T-helper 2 cell (primary cell): ENCODE measurements at places on chromosomes 1 and 21.
A peak's percentile ranks its signal among the peaks of the same experiment; 100 is the strongest.

DNA sequence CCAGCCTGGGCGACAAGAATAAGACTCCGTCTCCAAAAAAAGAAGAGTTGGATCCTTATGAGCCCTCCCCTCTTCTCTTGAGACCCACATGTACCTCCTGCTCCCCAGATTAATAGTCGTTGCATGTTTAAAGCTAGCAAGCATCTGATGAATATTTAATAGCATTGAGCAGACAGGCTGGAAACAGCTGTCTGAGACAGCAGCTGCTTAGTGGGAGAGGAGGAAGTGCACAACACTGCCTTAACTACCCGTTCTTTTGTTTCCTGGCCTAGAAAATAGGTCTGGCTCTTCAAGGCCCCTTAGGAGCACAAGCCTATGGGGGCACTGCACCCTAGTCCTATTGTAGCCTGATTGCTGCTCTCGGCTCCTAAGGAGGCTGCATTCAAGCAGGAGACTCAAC, 17.3 kb upstream of the TMEM39B start:
- no peak for DNase-seq

DNA sequence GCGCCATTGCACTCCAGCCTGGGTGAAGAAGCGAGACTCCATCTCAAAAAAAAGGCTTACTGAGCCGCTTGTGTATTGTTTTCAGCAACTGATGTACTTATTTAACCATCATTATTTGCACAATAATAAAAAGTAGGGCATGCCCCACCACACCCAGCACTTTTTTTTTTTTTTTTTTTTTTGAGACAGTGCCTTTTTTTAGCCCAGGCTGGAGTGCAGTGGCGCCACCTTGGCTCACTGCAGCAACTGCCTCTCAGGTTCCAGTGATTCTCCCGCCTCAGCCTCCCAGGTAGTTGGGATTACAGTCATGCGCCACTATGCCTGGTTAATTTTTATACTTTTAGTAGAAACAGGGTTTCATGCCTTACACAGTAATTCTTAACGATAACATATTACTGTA, 12.2 kb upstream of the TRNAU1AP start:
- no peak for DNase-seq

DNA sequence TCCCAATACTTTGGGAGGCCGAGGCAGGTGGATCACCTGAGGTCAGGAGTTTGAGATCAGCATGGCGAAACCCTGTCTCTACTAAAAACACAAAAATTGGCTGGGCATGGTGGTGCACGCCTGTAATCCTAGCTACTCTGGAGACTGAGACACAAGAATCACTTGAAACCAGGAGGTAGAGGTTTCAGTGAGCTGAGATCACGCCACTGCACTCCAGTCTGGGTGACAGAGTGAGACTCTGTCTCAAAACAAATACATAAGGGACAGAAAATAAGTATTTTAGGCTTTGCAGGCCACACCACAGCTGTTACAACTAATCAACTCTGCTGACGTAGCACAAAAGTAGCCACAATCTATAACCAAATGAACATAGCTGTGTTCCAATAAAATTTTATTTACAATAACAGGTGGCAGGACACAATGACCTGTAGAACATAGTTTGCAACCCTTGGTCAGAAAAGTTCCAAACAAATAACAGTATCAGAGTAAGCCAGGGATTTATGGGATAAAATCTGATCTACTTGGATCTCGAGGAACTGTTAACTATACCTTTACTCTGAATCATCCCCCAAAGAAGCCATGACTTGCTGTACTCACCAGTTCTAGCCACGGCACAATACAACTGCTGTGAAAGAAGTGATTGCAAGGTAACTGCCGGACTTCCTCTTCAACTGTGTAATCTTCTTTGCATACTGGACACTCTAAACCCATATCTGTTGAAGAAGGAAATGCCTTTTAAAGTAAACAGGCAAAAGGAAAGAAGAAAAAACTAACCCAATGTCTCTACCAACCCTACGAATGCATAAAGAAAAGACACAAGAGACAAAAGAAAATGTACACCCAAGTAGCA, 28.3 kb downstream of the CD160 start:
- DNase-seq, result no peak

- no peak for DNase-seq
Observed at GRCh38 chr21:41358193-41359166, 3.3 kb upstream of the MX2 start.

GRCh38 chr21:25952306-25952705, 217.5 kb downstream of the GABPA start:
- no peak for DNase-seq

- DNase-seq, result peak; percentile 40
Observed at GRCh38 chr1:58932859-58933598, 149.2 kb upstream of the JUN start.

DNA sequence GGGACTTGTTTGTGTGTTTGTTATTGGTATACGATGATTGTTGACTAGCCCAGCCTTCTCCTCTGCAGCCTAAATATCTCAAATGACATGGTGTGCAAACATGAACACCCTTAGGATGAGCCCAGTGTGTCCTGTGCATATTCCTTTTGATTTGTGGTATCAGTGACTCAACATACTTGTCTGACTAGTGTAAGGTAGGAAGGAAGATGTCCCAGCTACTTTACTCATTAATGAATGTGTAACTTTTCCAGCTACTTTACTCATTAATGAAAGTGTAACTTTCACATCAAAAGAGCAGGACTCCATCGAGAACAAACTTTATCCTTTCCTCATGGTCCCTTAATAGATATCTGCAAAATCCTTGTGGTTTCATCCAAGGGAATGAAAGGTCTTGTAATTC, 2.7 kb upstream of the ZNF692 start:
- DNase-seq, result no peak

DNA sequence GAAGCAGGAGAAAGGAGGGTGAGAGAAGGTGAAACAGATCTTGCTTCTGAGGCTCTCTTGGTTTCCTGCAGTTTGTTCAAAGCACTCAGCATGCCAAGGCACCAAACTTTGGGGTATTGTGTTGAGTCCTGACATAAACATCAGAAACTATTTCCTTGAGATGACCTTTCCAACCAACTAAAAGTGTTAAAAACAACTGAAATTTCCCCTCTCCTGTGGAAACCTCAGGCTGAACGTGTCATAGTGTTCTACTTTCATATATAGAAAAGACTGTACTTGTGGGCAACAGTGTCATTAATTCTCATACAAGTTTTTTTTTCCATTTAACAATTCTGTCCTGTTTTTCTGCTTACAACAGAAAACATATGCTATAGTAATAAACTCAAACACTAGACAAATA, 6.3 kb upstream of the LYST start:
- peak; percentile 56 for DNase-seq

DNA sequence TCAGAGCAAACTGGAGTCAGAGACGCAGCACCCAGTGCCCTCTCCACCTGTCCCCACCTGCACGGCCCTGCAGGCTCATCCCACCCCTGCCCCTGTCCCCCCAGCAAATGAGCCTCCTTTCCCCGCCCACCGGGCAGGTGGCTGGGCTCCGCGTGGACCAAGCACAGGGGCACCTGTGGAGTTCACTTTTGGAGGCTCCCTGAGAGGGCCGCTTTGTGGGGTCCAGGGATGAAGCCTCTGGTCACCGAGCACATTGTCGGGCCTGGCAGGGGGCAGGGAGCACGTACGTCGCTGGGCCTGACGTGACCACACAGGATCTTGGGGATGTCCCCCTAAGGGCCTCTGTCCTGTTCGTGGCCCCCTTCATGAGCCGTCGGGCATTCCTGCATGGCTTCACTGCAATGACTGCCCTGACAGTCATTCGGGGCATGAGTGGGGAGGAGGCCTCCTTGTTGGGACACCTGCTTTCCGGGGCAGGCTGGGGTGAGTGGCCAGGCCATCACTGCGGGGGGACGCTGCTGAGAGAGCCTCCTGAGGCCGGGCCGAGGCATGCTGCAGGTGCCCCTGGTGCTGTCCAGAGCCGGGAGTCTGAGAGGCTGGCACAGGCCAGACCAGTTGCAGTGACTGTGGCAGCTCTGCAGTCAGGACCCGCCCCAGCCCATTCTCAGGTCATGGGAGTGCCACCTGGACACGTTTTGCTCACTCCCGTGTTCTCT, 19.7 kb downstream of the SLX9 start:
- no peak for DNase-seq

DNA sequence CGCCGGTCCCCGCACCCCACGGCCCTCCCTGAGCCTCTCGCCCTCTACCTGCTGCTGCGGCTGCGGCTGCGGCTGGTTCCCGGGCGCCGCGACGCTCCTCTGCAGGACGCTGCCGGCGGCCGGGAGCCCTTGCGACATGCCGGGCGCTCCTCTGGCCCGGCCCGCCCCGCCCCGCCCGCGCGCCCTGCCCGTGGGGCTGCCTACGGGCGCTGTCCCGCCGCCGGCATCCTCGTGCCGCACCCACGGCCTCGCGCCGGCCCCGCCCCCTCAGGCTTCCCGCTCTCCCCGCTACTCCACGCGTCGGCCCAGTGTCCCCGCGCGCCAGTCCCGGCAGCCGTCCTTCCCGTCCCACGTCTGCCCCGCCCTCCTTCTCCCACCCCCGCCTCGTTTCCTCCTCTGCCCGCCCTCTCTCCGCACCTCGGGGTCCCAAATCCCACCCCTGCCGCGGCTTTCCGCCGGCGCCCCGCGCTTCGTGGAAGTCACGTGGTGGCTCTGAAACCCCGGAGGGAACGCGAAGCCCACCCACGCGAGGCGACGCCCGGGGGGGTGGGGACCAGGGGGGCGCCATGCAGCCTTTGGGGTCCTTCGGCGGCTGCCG, at the start of gene BATF3:
Gene BATF3 (minus strand): TSS at position 216 of the 598 bp plus-strand sequence. CDS start 78 bp downstream, at position 138.
- DNase-seq, result peak; percentile 29

DNA sequence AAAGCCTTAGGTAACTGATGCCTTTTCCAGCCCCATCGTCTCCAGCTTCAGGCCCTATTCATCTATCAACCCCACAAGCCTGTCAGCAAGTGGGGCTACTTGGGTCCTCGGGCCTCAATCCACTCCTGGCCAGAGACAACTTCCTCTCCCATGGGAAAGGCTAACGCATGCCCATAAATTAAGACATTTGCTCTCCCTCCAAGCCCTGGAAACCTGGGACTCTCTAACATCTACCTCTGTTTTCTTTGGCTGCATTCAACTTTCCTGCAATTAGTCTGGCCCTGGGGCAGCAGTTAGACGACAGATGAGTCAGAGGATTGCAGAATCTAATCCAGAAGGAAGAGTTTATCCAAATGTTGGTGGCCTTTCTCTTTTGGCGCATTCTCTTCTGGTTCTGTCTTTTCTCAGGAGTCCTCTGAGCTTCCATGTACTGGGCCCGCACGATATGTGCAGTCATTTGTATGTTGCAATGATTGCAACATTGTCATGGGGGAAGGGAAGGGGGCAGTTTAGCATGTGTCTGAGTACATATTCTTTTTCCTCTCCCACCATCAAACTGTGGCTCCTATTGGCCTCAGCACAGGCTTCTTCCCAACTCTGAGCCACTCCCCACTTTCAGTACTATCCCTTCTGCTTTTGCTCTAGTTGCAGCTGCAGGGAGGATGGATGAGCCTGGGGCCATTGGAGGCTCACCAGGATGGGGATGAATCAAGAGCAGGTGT, 54.4 kb downstream of the NAV1 start:
- DNase-seq, result no peak

DNA sequence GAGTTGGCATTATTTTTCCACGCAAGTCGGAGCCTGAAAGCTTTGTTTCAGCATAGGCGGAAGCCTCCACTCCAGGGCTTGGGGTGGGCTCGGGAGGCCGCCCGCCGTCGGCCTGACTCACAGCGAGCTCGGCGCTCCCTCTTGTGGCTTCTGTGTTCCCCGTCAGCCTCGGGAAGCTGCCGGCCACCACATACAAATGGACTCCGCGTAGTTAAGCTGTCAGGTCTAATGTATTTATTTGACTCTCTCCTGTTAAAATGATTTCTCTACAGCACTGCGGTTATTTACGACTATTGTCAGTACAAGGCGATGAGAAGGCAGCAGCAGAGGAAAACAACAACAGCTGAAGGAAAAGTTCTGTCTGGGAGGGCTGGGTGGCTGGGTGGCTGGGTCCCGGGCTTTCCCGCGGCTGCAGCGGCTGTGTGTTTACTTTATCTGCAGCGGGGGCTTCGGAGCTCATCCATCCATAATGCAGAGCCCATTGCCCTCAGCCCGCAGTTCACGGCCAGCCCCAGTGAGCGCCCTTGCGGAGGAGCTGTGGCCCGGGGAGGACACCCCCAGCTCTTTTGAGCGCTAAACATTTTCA, 375.7 kb upstream of the CAMK1G start:
- DNase-seq, result no peak

DNA sequence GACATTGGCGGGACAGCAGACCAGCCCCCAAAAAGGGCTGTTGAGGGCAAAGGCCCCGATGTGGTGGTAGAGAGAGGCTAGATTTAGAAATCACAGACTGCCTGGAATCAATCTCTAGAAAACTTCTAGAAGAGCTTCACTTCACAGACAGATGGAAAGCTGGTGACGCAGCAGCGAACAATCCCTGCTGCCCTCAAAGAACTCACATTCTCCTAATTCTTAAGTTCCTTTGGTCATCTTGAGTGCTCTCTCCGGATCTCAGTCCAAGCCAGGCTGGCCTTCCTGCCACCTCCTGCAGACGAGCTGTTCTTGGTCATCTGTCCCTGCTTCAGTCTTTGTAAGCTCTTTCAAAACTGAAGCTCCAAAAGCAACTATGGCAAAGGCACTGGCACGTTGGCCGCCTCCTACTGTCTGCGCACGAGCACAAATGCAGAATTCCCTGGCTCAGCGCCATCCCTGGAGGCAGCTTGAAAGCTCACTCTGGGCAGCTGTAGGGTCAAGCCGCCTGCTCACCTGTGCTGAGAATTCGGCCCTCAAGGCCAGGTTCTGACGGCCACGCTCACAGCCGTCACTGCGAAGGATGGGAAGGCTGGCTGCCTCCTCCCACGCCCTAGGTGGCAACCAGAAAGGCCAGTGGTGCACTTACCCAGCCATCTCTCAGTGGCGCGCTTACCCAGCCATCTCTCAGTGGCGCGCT, 110.6 kb downstream of the NPHP4 start:
- DNase-seq, result no peak

GRCh38 chr1:64842224-64842623, 97.3 kb downstream of the RAVER2 start:
- no peak for DNase-seq

- DNase-seq, result no peak
Observed at GRCh38 chr1:31742462-31743212, 21.5 kb downstream of the ADGRB2 start.

GRCh38 chr1:151829352-151830046, 2.1 kb downstream of the RORC start:
- no peak for DNase-seq

DNA sequence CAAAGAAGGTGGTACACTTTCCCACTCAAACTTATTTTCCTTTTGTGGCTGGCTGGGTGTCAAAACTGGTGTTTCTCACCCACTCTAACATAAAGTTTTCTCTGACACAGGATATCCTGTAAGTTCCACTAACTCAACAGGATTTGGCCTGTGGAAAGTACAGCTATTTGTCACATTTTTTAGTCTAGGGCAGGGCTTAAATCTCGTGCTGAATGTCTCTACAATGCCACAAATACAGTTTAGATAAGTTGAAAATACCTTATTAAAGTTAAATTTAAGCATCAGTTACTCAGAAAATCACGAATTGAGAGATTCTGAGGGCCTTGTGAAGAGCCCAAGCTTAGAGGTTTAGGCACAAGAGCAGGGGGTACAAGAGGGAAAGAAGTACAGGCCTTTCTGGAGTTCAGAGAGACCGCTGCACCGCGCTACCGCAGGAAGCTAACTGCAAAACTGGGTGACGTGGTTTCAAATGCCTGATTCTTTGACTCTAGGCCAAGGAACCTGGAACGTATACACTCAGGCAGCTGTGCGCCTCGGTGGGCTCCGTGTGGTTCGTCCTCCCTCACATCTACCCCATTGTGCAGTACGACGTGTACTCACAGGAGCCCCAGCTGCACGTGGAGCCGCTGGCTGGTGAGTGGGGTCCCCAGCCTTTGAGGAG, 23.4 kb upstream of the PWP2 start:
- peak; percentile 26 for DNase-seq
